H9 (cell line): ENCODE measurements at places on chromosomes 11 and 22. TPM values are rescaled to one million over a fixed set of nuclear protein-coding genes. Genes with fewer than 3 reads are reported as not detected.

DNA sequence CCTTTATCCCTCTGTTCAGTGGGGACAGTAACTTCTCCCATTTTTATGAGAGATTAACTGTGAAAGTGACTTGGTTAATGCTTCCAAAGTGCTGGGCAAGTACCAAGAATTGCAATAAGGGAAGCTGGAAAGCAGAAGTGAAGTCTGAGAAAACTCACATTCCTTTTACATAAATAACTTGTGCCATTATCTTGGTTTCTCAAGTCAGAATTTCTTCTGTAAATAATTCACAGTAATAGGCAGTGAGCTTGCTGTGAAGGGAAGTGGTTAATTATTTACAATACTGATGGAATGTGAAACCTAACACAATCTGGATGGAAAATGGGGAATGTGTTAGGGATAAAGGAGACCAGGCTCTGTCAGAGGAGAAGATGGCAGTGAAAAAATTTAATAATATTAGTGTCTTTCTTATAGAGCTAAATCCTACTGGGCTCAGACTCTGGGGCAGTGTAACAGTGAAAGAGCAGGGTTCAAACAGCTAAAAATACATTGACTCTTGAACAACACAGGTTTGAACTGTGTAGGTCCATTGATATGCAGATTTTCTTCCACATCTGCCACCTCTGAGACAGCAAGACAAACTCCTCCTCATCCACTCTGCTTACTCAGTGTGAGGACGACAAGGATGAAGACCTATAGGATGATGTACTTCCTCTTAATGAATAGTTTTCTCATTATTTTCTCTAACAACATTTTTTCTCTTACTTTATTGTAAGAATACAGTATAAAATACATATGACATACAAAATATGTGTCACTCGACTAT is 251.5 kb upstream of the ISX start:
- no peaks in the 10 kb centered on the region for H3K27me3 ChIP-seq
- H3K27ac ChIP-seq, result no peak overlapping the region
- DNase-seq, result no peak
- peaks cover 12% of the 10 kb centered on the region for H3K36me3 ChIP-seq
- H3K4me1 ChIP-seq, result no peaks in the 10 kb centered on the region
- H3K4me3 ChIP-seq, result no peak overlapping the region

DNA sequence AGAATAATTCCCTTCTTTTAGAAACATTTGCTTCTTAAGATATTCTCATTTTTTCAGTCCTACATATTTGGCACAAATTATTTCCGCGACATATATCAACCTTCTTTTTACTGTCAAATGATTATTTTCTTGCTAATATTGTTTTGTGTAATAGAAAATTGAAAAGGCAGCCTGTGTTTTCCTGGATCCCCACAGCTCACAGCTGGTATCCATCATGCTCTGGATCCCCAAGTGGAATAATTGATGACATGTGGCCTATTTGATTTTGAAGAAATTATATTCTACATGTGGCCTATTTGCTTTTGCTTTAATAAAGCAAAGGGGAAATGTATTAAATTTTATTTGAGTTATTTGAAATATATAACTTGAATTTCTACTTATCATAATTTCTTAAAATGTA is 199.4 kb upstream of the LUZP2 start:
- no peak for DNase-seq
- no peak overlapping the region for H3K27ac ChIP-seq
- H3K4me1 ChIP-seq, result no peaks in the 10 kb centered on the region
- no peaks in the 10 kb centered on the region for H3K36me3 ChIP-seq
- H3K27me3 ChIP-seq, result no peaks in the 10 kb centered on the region

GRCh38 chr11:12552692-12553091 is 121.5 kb upstream of the TEAD1 start:
- no peaks in the 10 kb centered on the region for H3K27me3 ChIP-seq
- peaks cover 6% of the 10 kb centered on the region; the same call in 1 of the 2 replicates for H3K4me1 ChIP-seq
- no peak overlapping the region for H3K4me3 ChIP-seq
- DNase-seq, result no peak
- H3K27ac ChIP-seq, result no peak overlapping the region

GRCh38 chr11:72041364-72042063 is 38.8 kb downstream of the NUMA1 start:
- H3K27ac ChIP-seq, result no peak overlapping the region
- no peaks in the 10 kb centered on the region for H3K27me3 ChIP-seq
- peak; percentile 61 for DNase-seq

GRCh38 chr11:101797335-101797734 is 117.5 kb upstream of the CEP126 start:
- no peaks in the 10 kb centered on the region for H3K36me3 ChIP-seq
- no peak overlapping the region for H3K27ac ChIP-seq
- no peak for DNase-seq
- peaks cover 3% of the 10 kb centered on the region; the same call in 1 of the 2 replicates for H3K4me1 ChIP-seq

DNA sequence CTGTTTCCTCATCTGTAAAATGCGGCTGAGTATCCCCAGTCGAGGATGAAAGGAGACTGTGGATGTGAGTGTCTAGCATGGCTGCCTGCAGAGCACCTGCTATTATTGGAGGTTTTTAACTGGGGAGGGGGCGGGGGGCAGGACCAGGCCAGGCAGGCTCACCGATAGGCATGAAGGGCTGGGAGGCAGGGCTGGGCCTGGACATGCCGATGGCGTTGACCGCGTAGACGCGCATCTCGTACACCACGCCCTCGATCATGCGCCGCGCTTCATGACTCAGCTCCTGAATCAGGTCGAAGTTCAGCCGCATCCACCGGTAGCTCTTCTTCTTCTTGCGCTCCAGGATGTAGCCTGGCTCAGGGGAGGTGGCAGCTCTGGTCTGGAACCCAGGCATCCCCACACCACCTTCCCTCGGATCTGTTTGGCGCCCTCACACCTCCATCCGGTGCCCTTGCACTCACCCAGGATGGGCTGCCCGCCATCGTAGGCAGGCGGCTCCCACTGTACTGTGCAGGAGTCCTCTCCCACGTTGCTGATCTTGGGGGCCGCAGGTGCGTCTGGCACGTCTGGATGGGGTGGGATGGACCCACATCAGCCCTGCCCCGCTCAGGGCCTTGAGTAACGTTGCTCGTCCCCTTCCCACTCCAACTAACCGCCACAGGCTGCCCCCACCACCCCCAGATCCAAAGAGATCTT is 15.1 kb downstream of the MYBPC3 start:
- no peaks in the 10 kb centered on the region for H3K36me3 ChIP-seq
- H3K4me1 ChIP-seq, result no peaks in the 10 kb centered on the region
- no peak overlapping the region for H3K4me3 ChIP-seq

DNA sequence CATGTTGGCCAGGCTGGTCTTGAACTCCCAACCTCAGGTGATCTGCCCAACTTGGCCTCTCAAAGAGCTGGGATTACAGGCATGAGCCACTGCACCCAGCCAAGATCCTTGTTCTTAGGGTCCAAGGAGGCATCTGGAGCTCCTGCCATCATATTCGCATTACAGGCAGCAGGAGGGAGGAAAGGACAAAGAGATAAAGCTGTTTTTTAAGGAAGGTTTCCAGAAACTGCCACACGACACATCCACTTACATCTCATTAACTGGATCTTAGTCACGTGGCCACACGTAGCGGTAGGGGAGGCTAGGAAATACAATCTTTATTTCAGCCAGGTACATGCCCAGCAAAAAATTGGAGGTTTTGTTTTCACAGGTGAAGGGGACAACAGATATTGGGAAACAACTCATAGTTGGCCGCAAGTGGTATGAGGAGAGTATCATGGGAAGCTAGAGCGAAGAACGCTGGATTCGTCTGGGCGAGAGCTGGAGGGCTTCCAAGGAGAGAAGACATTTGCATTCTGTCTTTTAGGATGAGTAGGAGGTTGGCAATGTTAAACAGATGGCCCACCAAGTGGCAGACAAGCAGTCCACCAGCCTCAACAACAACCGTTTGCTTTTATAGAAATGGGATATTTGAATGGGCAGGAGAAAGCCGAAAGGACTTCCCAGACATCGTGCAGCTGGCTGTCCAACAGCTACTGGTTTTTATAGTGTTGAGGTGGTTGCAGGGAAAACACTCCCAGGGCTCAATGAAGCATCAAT is 39.2 kb upstream of the DMC1 start:
- H3K36me3 ChIP-seq, result peaks cover 8% of the 10 kb centered on the region; the same call in 1 of the 2 replicates
- H3K27ac ChIP-seq, result no peak overlapping the region
- DNase-seq, result no peak
- H3K27me3 ChIP-seq, result no peaks in the 10 kb centered on the region

The GLYAT gene
- total RNA-seq, result not detected in 2 replicates

The OR52I1 gene
- total RNA-seq, result not detected in 2 replicates
